ENCODE measurements at places on chromosomes 4 and X. TPM values are rescaled to one million over a fixed set of nuclear protein-coding genes. Genes with fewer than 3 reads are reported as not detected.

GRCh38 chr4:136319789-136320464 lies 1212.4 kb downstream of the PCDH18 start:
- peak; percentile 74 for DNase-seq

DNA sequence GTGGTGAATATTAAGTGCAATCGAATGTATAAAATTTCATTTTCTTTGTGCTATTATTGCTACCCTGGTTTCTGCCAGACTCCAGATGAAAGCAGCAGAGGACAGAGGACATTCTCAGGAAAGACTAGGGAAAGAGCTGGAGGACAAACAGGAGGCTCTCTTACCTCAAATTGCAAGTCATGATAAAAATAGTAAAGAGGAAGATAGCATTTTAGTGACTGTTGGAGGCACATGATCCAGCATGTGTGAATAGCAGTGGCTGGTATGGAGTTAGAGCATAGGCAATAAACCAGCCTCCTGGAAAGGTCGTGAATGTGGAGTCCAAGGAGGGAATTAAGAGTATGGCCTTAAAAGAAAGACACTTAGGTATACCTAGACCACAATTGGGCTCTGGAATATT lies 1040.0 kb downstream of the STPG2 start:
- no peak for DNase-seq

GRCh38 chr4:93469560-93469959 lies 359.0 kb upstream of the ATOH1 start:
- no peak for DNase-seq

HTN1 gene
- not detected for polyA plus RNA-seq

GRCh38 chr4:2359591-2360395 lies 58.7 kb downstream of the ZFYVE28 start:
- DNase-seq = no peak

GRCh38 chrX:39563178-39563577 lies 534.6 kb downstream of the BCOR start:
- no peak for DNase-seq

DNA sequence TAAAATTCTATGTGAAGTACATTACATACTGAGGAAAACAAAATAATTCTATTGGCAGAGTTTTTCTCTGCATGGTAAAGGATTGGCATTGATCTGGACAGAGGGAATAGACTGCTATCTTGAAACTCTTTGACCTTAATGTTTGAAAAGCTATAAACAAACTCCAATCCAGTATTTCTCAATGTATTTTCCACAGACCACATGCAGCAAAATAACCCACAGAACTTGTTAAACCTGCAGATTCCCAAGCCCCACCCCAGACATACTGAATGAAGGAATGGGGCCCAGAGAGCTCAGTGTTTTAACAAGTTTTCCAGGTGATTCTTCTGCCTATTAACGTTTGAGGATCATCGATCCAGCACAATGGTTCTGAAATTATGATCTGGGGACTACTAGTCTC lies 15.7 kb downstream of the RNF128 start:
- no peak for DNase-seq

- no peak for DNase-seq
Observed at GRCh38 chr4:100147198-100147597, 43.1 kb downstream of the DDIT4L start.

DNA sequence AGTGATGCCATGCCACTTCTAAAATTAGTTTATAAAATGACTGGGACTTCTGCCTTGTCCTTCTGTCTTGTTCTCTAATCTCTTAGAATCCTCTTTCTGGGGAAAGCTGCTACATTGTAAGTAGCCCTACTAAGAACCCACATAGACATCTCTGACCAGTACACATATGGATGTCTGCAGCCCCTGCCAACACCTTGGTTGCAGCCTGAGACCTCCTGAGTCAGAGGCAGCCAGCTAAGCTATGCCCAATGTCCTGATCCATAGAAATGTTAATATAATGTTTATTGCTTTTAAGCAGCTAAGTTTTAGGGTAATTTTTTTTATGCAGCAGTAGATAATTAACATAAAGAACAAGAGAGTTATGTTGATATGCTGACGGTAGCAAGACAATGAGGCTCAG lies 1029.5 kb upstream of the INTU start:
- no peak for DNase-seq
